ENCODE measurements at places on chromosomes 6 and 20.

DNA sequence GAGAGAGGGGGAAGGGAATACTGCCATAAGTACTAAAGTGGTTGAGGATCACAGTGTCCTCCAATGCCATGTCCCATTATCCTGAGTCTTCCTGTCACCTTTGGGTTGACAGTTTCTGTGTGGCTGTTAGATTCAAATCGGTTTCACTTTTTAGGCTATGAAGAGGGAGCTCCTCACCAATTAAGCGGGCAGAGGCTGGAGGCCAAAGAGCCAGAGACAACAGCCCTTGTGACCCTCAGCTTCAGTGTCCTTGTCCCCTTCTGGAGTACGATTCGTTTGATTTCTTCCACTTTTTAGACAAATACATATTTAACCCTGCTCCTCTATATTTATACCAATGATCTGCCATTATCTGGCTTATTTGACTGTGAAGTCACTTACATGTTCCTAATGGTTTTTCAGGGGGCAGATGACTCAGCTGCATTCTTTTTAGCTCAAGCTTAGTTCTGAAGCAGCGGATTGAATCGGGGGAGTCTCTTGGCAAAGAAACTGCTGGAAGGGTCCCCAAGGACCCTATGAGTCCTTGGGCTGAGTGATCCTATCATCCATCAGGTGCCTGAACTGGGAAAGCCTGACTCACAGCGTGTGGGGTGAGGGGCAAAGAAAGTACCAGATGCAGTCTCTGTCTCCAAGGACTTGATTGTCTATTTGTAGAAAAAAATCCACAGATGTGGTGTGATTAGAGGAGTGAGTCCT is 18.2 kb downstream of the FERMT1 start:
- DNase-seq = no peak

- DNase-seq = peak; percentile 50
Observed at GRCh38 chr6:31399589-31400466, 3.6 kb upstream of the MICA start.

DNA sequence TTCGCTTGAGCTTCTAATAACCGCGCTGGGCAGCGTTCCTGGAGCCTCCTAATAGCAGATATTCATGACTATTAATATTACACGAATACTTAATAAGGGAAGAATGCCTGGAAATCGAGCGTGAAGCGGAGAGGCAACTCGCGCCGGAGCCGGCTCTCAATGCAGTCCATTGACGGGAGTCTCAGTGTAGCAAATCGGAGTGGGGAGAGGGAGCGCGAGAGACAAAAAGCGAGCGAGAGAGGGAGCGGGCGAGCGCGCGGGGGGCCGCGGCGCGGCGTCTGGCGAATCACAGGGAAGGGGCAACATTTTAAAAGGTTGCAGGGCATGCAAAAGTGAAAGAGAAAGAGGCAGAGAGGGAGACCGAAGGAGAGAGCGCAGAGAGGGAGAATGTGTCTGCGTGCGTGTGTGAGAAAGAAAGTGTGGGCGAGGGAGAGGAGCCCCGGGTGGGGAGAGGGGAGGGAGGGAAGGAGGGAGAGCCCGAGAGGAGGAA is 2.9 kb downstream of the TFAP2A start:
- DNase-seq = no peak

- DNase-seq = no peak
Observed at GRCh38 chr6:26307850-26308249, 57.1 kb upstream of the BTN3A2 start.

DNA sequence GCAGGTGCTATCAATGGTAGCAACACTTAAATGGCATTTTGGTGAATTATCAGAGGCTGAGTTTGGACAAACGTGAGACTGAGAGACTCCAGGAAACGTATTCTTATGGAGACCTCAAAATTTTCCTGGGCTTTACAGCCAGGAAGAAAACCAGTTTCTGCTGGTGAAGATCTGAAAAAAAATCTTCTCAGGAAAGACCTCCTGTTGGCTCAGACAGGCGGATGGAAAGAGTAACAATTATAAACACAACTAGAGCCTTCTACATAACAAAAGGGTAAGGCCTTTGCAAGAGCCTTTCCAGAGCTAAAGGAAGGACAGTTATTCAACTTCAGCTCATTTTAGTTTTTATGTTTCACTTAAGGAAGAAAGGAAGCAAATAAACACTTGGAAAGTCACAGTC is 274.4 kb downstream of the THBS2 start:
- DNase-seq = no peak

GRCh38 chr20:33211817-33212424 is 5.2 kb upstream of the BPIFA3 start:
- peak; percentile 3 for DNase-seq

- DNase-seq = no peak
Observed at GRCh38 chr6:73285674-73286283, 22.8 kb upstream of the KHDC1 start.

- DNase-seq = no peak
Observed at GRCh38 chr20:53009979-53010735, 38.0 kb downstream of the TSHZ2 start.

DNA sequence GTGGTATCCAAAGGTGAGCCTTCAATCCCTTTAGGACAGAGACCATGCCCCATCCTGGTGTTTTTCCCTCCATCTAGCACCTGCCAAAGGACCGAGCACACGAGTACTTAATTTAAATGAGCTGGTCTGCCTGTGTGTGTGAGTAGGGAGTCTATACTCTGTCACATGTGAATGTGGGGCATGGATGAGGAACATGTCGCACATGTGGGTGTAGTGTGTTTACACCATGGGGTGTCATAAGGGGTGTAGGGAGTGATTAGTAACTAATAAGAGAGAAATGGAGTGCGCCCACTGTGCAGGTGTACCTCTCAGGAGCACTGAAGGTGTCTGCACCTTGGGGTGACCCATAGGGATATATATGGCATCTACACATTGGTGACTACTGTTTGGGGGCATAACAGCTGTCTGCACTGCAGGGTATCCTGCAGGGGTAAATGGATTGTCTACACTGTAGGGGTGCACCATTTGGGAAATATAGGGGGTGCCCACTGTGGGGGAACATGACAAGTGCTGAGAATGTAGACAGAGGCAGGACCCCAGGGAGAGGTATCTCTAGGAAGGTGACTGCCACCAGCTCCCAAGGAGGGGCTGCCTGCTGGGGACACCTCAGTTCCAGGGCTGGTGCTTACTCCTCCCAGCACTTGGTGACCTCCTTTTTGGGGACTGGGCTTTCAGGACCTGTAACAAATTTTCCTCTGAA is 53.5 kb downstream of the EBF4 start:
- no peak for DNase-seq

- DNase-seq = peak; percentile 29
Observed at GRCh38 chr6:169145991-169146501, 107.6 kb downstream of the THBS2 start.

DNA sequence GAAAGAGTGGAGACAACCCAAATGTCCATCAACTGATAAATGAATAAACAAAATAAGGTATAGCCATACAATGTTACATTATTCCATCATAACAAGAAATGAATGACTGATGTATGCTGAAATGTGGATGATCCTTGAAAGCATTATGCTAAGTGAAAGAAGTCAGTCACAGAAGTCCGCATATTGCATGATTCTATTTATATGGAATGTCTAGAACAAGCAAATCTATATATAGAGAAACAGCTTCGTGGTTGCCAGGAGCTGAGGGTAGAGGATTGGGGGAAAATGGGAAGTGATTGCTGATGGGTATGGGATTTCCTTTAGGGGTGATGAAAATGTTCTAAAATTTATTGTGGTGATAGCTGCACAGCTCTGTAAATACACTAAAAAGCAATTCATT is 196.8 kb downstream of the ATXN1 start:
- no peak for DNase-seq

- DNase-seq = no peak
Observed at GRCh38 chr6:96099069-96099468, 83.3 kb downstream of the FUT9 start.

DNA sequence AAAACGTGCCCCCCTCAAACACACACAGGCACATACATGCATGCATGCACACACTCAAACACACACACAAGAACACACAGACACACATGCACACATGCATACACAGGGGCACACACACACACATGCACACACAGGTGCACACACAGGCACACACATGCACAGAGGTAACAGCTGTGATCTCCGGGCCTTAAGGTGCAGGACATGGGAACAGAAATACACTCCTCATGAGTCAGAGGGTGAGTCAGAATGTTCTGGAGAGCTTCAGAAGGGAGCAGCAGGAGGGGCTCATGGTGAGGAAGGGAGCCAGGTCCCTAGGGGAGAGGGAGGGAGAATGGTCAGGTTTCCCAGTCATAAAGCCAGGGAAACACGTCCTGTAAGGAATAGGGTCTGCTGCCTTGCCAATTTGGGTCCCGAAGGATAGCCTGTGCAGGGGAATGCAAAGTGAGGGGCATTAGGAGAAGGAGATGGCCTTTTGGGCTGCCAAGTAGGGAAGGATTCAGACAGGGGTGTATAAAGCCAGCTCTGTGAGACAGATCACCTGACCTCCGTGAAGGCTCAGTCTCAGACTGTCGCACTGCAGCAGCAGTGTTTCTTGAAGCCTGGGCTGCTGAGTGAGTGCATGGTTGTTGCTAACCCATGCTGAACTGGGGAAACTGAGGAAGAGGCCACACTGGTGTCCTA is 123.9 kb downstream of the MAFB start:
- no peak for DNase-seq

- DNase-seq = peak; percentile 72
Observed at GRCh38 chr20:20407891-20408805, 40.2 kb downstream of the INSM1 start.

DNA sequence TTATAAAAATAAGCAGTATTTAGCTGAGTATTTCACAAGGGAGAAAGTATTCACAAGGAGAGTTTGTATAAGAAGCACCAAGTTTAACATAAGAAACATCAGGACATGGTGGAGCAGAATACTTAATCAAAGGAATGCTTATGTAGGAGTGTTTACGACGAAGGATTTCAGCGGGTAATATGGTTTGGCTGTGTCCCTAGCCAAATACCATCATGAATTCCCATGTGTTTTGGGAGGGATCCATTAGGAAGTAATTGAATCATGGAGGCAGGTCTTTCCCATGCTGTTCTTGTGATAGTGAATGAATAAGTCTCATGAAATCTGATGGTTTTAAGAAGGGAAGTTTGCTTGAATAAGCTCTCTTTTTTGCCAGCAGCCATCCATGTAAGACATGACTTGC is 1099.1 kb upstream of the ADGRB3 start:
- no peak for DNase-seq

GRCh38 chr6:74256781-74257180 is 560.8 kb downstream of the CD109 start:
- no peak for DNase-seq

GRCh38 chr6:89997456-89998445 is 103.5 kb downstream of the GJA10 start:
- no peak for DNase-seq

- no peak for DNase-seq
Observed at GRCh38 chr6:14743474-14744211, 502.2 kb upstream of the JARID2 start.

DNA sequence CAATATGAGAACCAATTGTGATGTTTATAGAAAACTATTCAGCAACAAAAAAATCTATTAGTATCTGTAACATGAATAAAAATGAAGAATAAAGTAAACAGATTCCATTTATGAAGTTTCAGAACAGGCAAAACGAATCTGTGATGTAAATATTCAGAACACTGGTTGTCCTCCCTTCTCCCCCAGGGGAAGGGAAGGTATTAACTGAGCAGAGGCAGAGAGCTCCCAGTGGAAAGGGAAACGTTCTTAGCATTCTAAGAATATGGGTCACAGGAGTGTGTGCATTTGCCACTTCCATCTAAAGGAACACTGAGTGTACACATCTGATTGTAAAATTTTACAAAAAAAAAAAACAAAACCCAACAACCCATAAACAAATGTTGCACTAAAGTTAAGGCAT is 23.1 kb downstream of the SPAG4 start:
- DNase-seq = no peak

DNA sequence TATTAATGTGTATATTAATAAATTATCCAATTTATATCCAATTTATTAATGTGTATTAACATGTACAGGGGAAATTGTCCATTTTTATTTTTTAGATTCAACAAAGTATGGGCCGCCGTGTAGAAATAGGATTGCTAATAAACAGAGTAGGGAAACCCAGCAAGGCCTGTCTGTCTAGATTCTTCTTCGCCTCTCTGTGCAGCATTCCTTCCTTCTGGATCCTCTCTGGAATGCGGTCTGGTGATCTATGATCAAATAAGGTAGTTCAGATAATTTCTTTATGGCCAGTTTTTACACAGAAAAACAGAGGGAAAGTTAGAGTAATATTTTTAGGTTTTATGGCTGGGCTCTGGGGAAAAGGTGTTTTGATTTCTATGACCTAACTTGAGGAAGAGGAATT is 19.9 kb upstream of the HFE start:
- DNase-seq = no peak

GRCh38 chr6:7214468-7214867 is 98.5 kb downstream of the SSR1 start:
- no peak for DNase-seq

GRCh38 chr20:38497246-38497935 is 24.7 kb downstream of the RALGAPB start:
- DNase-seq = no peak

DNA sequence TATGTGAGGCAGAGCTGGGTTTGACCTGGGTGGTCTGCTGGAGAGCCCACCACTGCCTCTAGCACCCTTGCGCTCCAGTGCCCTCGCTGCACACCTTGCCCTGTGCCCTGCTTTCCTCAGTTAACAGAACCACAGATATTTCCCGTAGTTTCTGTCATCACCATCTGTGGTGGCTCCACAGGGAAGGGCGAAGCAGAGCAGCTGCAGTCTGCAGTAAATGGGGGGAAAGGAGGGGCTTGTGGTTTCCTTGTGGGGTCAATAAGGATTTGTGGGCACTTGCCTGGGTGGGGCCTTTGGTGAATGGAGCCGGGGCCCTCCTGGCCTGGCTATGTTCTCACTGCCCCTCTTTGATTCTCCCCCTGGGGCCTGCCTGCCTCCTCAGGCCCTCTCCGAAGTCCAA is 21.2 kb upstream of the CCDC167 start:
- no peak for DNase-seq

DNA sequence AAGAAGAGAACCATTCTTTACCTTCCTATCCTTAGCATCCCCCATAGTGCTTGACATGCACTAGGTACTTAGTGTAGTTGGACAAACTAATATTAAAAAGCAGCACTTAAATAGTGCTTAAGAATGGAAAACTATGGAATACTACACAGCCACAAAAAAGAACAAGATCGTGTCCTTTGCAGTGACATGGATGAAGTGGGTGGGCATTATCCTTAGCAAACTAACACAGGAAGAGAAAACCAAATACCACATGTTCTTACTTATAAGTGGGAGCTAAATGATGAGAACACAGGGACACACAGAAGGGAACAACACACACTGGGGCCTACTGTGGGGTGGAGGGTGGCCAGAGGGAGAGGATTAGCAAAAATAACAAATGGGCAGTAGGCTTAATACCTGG is 66.8 kb downstream of the EPHA7 start:
- DNase-seq = no peak

- DNase-seq = no peak
Observed at GRCh38 chr6:82693094-82693493, 329.5 kb downstream of the TPBG start.

- no peak for DNase-seq
Observed at GRCh38 chr6:3722785-3723184, 28.7 kb downstream of the PXDC1 start.
